ENCODE measurements at places on chromosomes 6 and 20. TPM values are rescaled to one million over a fixed set of nuclear protein-coding genes. Genes with fewer than 3 reads are reported as not detected.

The TNXB gene
- total RNA-seq = 49.4 TPM

The MYL9 gene
- total RNA-seq = 28.5 TPM

The HMGCLL1 gene
- total RNA-seq = not detected

The HECA gene
- total RNA-seq = 80.3 TPM

The NRSN1 gene
- not detected for total RNA-seq

The KHDRBS2 gene
- not detected for total RNA-seq

The TXLNB gene
- not detected for total RNA-seq

The COX4I2 gene
- 19.0 TPM for total RNA-seq

The OOEP gene
- total RNA-seq = not detected

The TGM3 gene
- total RNA-seq = 64.1 TPM

The LEMD2 gene
- 68.3 TPM for total RNA-seq

The MUC21 gene
- total RNA-seq = not detected

The SDC4 gene
- 287 TPM for total RNA-seq

The RNF114 gene
- total RNA-seq = 48.7 TPM

The NMBR gene
- total RNA-seq = not detected

The ECT2L gene
- 0.08 TPM for total RNA-seq

The MYLIP gene
- 45.9 TPM for total RNA-seq

The OLIG3 gene
- 0.10 TPM for total RNA-seq

The CAP2 gene
- 1.4 TPM for total RNA-seq

The OARD1 gene
- total RNA-seq = 8.6 TPM

The PAK5 gene
- 0.46 TPM for total RNA-seq

The RAB44 gene
- total RNA-seq = 0.30 TPM

The CD93 gene
- total RNA-seq = 44.3 TPM

The MAPK14 gene
- total RNA-seq = 153 TPM

The VPS52 gene
- 33.3 TPM for total RNA-seq

The EMILIN3 gene
- 1.0 TPM for total RNA-seq

The UBD gene
- total RNA-seq = not detected

The PRL gene
- total RNA-seq = not detected

The OXT gene
- not detected for total RNA-seq

The PPP1R3G gene
- total RNA-seq = 3.1 TPM

The SPTLC3 gene
- total RNA-seq = 74.1 TPM

The LIME1 gene
- total RNA-seq = 25.5 TPM

The ADGRB3 gene
- total RNA-seq = 0.39 TPM

The MAN1A1 gene
- total RNA-seq = 33.5 TPM

The ETV7 gene
- total RNA-seq = 14.3 TPM

The LPA gene
- total RNA-seq = not detected

The BPIFB4 gene
- not detected for total RNA-seq

The HUS1B gene
- not detected for total RNA-seq

The ENPP1 gene
- total RNA-seq = 6.1 TPM

The ANKRD66 gene
- not detected for total RNA-seq

The FHL5 gene
- 10.7 TPM for total RNA-seq

The BANF2 gene
- not detected for total RNA-seq

The GID8 gene
- total RNA-seq = 59.3 TPM

The CCDC167 gene
- total RNA-seq = 13.5 TPM

The AVP gene
- total RNA-seq = not detected

The SLCO4A1 gene
- total RNA-seq = 77.9 TPM

The BIRC7 gene
- not detected for total RNA-seq

The LAMP5 gene
- 0.16 TPM for total RNA-seq

The MYCT1 gene
- 6.3 TPM for total RNA-seq

The SSTR4 gene
- total RNA-seq = not detected

The NR2E1 gene
- total RNA-seq = not detected

Measured in lower leg skin (tissue), 4 donors.